ENCODE measurements at places on chromosomes 2 and 18.

- no peak for DNase-seq
These were observed 832.8 kb downstream of the RNF144A start for GRCh38 chr2:7749895-7750559.

GRCh38 chr2:175005733-175006264 is 618 bp upstream of the CHN1 start:
- DNase-seq, result peak; percentile 4

DNA sequence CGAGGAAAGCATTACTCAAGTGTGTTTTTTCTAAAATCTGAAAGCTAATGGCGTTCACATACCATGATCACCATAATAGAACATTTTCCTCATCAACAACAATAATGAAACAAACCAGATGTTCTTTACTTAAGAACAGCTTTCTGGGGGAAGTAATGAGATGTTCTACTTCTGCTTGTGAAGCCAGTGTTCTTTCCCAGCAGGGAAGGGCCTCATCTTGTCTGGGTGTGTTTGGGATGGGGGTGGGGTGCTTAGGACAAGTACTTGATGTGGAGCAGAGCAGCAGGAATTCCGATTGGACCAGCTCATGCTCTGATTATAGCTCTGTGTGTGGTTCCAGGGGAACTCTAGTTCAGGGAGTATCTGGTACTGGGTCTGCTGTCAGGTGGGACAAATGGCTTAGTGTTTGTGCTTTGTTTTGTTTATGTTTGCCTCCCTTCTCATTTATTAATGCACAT is 163.0 kb upstream of the NOSTRIN start:
- no peak for DNase-seq

DNA sequence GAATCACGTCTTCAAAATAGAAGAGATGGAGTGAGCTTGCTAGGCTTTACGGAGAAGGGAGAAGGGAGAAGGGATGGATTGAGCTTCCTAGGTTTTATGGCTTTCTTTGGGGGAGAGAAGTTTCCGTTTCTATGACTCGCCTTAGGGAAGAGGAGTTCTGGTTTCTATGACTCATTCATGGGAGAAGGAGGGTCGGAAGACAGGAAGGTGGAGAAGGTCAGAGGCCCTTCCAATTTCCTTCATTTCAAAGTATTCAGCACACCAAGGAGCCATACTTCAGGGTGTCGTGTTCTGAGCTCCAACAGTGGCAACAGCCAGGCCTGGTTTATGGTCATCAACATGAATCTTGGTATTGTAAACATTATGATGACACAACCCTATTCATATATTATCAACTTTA is 284.7 kb upstream of the VWC2L start:
- DNase-seq, result no peak

DNA sequence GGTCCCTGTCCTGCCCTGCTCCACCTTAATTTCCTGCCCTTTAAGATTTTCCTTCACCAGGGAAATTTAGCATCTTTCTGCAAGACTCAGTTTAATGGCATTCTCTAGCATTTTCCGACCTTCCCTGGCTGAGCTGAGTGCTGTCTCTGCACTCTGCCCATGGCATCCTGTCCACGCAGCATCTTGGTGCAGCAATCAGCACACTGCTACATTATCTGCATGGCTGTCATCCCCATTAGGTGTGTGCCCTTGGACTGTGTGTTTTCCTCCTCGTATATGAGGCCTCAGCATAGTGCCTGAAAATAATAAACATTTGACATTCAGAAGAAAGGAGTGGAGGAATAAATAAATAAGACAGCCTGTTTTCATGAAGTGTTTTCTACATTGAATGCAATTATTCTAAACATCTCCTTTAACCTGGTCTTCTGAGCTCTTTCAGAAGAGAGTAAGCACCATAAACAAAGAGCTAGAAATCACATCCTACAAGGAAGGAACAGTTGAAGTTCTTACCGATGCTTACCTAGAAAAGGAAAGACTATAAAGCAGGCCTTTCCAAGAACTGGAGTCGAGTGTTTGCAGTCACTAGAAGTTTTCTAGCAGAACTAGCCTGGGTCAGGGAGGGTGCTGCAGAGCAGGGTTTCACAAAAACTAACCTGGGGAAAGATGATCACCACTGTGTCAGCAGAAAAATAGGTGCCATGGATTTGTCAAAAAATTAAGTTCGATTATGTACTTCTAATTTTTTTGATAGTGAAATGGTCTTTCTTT is 131.4 kb upstream of the ITGB6 start:
- no peak for DNase-seq

- no peak for DNase-seq
These were observed 702.2 kb upstream of the NRXN1 start for GRCh38 chr2:51734115-51734514.

- DNase-seq, result no peak
These were observed 63.0 kb downstream of the ADNP2 start for GRCh38 chr18:80172056-80172455.

DNA sequence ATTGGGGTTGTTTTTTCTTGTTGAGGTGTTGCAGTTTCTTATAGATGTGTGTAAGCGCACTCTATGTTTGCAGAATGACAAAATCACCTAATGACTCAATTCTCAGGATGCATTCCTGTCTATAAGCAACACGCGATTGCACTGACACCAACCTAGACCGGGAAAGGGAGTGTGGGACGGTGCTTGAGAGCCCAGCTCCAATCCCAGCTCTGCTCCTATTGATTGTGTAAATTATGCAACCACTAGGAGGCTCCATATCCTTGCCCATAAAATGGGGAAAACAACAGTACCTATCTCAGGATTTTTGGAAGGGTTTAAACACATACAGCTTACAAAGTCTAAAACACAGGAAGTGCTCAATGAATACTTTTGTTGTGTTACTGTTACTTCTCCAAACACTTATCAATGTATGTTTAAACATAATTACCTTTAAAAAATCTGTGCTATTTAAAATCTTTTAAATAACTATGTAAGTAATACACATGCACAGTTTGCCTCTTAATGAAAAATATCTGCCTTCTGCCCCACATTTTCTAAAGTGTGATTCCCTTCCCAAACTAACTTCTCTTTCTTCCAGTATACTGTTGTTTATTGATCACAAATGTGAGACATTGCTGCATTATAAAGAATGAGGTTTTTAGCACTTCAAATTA is 132.5 kb downstream of the SPHKAP start:
- no peak for DNase-seq

GRCh38 chr18:45280481-45281276 is 334.6 kb upstream of the SLC14A2 start:
- DNase-seq, result no peak

DNA sequence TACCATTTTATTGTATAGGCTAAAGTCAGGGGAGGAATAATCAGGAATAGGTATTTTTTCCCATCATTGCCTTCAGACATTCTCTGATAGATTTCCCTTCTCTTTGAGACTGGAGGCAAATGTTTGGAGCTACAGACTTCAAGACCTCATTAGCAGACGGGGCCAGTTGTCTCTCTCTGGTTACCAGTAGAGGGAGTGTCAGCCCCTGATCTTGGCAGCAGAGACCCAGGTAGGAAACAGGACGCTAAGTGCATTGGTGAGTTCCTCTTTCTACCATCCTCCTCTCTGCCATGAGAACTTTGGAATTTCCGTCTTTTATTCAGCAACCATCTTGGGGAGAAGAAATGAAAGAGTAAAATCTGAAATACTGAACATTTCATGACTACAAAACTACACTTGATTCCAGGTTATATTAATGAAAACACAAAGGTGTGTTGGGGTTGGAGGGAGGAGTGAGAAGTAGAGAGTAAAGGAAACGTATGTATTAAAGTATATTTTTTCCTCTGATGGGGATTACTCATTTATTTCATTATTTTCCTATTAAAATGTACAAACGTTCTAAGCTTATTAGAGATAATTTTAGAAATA is 186.2 kb upstream of the GCFC2 start:
- DNase-seq, result no peak

DNA sequence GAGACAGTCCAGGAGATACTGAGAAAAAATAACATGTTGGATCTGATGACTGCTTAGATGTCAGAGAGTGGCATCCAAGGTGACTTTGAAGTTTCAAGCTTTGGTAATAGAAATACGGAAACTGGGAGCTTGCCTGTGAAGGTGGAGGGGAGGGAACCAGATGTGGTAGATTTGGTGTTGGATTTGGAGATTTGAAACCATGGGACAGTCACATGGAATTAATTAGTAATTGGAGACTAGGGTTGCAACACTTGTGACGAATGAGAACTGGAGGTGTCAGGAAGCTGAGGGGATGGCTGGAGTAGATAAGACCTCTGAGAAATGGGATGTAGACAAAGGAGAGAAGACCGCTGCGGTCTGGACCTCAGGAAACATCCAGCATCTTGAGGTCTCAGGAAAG is 46.7 kb downstream of the RPL37A start:
- no peak for DNase-seq

GRCh38 chr18:10965119-10965518 is 184.2 kb downstream of the PIEZO2 start:
- DNase-seq, result no peak

- DNase-seq, result peak; percentile 20
These were observed 24.5 kb upstream of the HPCAL1 start for GRCh38 chr2:10278029-10278762.

DNA sequence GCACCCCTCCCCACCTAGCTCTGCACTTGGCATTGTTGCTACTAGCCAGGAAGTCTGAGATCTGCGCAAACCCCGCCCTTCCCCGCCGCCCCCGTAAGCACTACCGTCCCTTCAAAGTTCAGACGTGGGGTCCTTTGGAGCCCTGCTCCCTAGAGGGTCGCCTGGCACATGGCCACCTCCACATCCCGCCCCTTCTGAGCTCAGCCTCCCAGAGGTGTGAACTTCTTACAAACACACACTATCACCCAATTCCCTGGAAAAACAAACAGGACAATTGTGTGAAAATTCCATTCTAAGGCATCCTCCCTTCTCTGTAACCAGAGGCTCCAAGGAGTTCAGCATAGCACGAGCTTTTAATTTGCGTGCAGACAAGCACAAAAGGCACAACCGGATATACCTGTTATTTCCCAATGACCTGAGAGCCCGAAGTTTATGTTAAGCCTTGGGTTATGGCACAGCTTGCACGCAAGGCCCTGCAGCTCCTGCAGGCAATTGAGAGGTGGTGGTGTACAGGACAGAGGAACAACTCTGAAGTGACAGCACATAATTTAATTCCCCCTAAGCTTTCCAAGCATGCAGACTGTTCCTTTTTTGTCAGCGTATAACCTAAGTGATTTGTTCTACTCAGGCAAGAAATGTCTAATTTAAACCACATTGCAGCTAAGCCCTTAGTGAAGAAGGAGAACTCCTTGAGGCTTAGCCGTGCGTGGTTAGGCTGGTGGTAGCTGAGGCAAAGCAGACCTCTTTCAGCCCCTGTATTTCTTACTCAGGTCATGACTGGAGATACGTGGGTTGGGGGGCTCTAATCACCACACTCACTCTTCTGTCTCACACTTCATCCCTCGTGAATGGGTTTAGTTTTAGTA is 20.3 kb upstream of the CYP1B1 start:
- no peak for DNase-seq

GRCh38 chr18:8020132-8020846 is 453.2 kb downstream of the PTPRM start:
- DNase-seq, result no peak

- DNase-seq, result no peak
These were observed 16.2 kb downstream of the SH2D6 start for GRCh38 chr2:85434696-85435095.

DNA sequence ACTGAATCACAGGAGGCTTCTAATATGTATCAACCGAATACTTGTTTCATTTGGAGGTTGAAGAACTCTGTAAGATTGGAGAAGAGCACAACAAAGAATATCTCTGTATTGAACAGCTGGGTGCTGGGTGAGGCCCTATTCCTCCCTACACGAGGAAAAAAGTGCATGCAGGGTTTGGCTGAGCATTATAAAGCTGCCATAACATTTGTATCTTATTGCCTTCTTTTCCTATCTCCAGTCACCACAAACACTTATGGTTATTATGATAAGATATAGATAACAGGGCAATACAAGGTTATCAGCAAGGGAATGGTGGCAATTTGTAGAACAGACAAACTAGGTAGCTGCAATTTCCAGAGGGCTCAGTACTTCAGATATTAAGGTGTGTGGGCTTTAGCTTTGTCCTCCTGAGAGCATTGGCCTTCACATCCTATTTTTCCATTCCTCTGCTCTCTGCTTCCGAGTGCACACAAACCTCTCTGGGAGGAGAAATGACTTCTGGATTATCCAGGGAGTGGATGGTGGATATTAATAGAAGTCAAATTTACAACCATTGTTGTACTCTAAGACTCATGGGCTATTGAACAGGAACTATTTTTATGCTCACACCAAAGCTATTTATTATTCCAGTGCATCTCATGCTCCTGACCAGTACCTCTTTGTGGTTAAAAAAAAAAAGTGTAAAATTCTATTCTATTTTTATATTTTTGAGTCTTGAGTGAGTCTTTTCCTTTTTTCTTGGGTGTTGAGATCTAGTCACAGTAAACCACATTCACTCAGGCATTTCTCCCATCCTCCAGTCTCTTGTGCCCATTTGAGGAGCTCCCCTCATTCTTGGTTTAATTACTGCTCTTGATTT is 248.4 kb downstream of the ETAA1 start:
- no peak for DNase-seq

GRCh38 chr2:191611614-191612013 is 66.3 kb upstream of the NABP1 start:
- DNase-seq, result no peak

GRCh38 chr18:34880882-34881834 is 160.1 kb upstream of the MAPRE2 start:
- no peak for DNase-seq

DNA sequence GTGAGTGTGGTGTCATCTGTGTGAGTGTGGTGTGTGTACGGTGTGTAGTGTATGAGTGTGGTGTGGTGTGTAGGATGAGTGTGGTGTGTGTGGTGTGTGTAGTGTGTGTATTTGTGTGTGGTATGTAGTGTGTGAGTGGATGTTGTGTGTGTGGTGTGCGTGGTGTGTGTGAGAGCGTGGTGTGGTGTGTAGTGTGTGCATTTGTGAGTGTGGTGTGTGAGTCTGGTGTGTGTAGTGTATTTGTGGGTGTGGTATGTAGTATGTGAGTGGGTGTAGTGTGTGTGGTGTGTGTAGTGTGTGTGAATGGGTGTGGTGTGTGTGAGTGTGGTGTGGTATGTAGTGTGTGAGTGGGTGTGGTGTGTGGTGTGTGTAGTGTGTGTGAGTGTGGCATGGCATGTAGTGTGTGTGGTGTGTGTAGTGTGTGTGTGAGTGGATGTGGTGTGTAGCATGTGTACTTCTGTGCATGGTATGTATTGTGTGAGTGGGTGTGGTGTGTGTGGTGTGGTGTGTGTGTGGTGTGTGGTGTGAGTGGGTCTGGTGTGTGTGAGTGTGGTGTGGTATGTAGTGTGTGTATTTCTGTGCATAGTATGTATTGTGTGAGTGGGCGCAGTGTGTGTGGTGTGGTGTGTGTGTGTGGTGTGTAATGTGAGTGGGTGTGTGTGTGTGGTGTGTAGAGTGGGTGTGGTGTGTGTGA is 227.8 kb downstream of the BCL2 start:
- no peak for DNase-seq

GRCh38 chr18:23550898-23551297 is 35.4 kb downstream of the NPC1 start:
- no peak for DNase-seq

Measured in CD4-positive, alpha-beta T cell treated with Interleukin-4 for 1 hour (primary cell).